ENCODE measurements at places on chromosomes 5 and 9. TPM values are rescaled to one million over a fixed set of nuclear protein-coding genes. Genes with fewer than 3 reads are reported as not detected.

The CATSPER3 gene
- 0.45 TPM for polyA plus RNA-seq

DNA sequence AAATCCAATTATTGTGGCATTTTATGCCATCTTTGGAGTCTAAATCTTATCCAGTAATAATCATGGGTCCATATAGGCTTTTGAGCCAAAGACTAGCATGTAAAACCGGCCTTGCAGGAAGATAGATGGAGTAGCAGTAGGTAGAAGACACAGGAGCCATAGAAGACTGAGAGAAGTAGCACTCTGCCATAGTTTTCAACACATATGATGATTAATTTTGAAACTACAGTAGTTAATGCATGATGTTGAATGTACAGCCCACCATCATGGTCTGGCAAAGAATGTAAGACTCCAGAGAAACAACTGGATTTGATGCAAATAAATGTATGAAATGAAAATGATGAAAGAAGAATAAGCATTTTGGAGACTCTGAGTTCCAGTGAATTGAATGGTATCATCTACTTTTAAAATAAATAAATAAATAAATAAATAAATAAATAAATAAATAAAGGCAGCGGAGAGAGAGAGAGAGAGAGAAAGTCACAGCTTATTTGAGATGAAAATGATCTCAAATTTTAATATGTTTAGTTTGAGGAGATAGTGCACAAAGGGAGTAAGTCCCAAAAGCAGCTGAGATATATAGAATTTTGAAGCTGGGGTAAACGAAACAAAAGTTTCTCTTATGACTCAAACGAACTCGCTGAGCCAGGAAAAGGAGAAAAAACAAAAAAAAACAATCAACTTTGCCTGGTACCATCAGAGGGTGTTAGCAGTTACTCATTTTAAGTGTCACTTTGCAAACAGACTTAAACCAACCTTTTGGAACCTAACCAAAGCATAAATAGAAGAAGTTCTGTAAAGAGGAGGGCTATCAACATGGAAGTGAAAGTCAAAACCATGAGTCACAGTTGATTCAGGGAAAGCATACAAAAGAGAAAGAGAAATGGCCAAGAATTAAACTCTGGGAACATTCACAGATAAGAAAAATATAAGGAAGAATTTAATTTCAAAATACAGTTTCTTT lies 388.7 kb downstream of the CETN3 start:
- DNase-seq = no peak

DNA sequence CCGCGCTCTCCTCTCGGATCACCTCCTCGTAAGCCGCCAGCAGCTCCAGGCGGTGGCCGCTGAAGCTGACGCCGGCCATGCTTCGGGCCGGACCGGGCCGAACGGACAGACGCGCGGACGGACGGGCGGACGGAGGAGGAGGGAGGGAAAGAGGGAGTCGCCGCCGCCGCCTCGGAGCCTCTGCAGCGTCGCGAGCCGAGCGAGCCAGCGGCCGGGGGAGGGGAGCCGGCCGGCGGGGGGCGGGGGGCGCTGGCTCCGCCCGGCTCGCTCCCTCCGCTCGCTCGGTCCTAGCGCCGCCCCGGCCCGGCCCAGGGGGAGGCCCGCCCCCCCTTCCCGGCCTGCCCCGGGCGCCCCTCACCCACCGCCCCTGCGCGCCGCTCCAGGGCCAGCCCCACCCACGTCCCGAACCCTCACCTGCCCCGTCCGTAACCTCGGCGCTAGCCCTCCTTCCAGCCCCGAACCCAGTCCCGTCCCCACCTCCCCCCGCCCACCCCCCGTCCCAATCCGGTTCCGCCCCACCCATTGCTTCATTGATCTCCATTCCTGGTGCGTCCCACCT lies at the start of gene DBN1:
Gene DBN1, minus strand, starts transcription at position 192 of the 559 bp plus-strand sequence. Its CDS starts 113 bp downstream, at position 79.
- no peak for DNase-seq

GRCh38 chr9:72200452-72200851 lies 51.2 kb downstream of the GDA start:
- no peak for DNase-seq

- no peak for DNase-seq
Observed at GRCh38 chr5:42518595-42519221, 95.5 kb downstream of the GHR start.

All from naive thymus-derived CD4-positive, alpha-beta T cell (primary cell).